Smooth muscle cell of the pulmonary artery (primary cell): ENCODE measurements at places on chromosomes 5 and 9. TPM values are rescaled to one million over a fixed set of nuclear protein-coding genes. Genes with fewer than 3 reads are reported as not detected.

Gene SNCAIP
- 0.13 and 1.2 TPM in 2 replicates for total RNA-seq

Gene ASB6
- 20.3 and 26.2 TPM in 2 replicates for total RNA-seq

Gene DNAI1
- total RNA-seq: 0.03 TPM in 1 of 2 replicates, not detected in the other

Gene SLC25A2
- 0.13 and 0.26 TPM in 2 replicates for total RNA-seq

Gene SPINK5
- total RNA-seq: not detected in 2 replicates

Gene PCDHA9
- 0.07 and 0.10 TPM in 2 replicates for total RNA-seq

Gene CRHBP
- total RNA-seq: 0.33 and 3.7 TPM in 2 replicates

Gene GLDC
- 0.33 and 2.3 TPM in 2 replicates for total RNA-seq

Gene DYNC2I2
- total RNA-seq: 35.8 and 43.4 TPM in 2 replicates
